Cerebellar nuclear complex (tissue), 1 donor: ENCODE measurements at places on chromosomes 16 and 17.

DNA sequence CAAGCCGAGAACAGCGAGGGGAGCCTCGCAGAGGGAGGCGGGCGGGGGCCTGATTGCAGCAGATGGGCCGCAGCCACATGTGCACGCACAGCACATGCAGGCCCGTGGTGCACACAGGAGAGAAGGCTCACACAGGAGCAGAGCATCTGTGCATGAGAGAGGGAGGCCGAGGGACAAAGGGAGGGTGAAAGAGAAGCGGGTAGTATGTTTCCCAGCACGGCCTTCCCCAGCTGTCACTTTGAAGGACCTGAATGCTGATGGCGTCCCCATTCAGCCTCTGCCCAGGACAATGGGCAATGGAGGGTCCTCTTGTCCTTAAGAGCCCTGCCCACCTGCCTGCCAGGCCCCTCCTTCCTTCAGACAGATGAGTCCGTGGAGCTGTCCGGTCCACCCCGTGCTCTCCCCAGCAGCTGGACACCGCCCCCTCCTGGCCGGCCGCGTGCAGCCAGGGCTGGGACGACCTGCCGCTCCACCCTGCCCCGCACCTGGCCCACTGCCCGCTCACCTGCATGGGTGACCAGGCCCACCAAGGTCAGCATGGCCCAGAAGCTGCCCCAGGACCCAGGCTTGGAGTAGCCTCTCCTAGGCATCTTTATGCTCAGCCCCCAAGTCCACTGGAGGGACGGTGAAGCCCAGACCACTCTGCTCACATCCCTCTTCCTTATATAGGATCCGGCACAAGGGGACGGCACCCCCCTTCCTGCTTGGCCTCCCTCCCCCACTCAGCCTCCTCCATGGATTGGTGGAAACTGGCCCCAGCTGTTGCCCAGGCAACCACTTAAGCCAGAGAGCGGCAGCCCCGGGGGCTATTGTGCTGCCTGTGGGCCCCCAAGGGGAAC, at the start of gene BTBD17:
Gene BTBD17, minus strand, starts transcription at position 639 of the 839 bp plus-strand sequence. Its CDS starts 49 bp downstream, at position 590.
- no peak for DNase-seq

GRCh38 chr16:86789621-86790051, 211.3 kb downstream of the FOXL1 start:
- no peak for DNase-seq

DNA sequence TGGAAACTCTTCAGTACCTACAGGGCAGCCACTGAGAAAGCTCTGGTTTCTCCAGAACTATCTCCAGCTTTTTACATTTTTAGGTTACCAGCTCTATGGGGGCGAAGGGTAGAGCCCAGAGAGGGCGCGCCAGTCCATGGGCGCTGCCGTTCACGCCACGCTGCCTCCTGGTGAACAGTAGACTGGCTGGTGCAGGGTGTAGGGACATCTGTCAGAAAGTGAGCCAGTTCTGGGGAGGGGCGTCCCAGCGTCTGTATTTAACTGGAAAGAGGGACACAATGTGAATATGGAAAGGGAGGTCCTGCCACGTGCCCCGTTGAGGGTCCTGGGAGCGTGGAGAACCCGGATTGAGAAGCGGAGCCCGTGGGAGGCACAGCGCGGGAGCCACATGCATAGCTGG, 16.4 kb upstream of the CLEC18A start:
- no peak for DNase-seq

- no peak for DNase-seq
These were observed 146.1 kb downstream of the IRF8 start for GRCh38 chr16:86044881-86045590.

DNA sequence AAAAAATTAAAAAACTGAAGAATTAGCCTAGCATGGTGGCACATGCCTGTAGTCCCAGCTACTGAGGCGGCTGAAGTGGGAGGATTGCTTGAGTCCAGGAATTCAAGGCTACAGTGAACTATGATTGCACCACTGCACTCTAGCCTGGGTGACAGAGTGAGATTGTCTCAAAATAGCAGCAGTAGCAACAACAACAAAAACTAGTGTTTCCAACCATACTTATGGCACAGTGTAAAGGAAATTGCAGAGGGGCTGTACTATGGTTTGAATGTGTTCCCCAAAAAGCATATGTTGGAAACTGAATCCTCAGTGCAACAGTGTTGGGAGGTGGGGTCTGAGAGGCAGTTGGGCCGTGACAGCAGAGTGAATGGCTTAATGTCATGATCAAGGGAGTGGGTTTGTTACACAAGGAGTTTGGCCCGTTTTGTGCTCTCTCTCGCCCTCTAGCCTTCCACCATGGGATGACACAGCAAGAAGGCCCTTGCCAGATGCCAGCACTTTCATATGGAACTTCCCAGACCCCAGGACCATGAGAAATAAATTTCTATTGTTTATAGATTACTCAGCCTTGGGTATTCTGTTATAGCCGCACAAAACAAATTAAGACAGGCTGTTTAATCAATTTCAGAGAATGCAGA, 70.0 kb downstream of the PGS1 start:
- DNase-seq: no peak

GRCh38 chr17:60554377-60554788, 28.3 kb upstream of the APPBP2 start:
- DNase-seq: no peak

DNA sequence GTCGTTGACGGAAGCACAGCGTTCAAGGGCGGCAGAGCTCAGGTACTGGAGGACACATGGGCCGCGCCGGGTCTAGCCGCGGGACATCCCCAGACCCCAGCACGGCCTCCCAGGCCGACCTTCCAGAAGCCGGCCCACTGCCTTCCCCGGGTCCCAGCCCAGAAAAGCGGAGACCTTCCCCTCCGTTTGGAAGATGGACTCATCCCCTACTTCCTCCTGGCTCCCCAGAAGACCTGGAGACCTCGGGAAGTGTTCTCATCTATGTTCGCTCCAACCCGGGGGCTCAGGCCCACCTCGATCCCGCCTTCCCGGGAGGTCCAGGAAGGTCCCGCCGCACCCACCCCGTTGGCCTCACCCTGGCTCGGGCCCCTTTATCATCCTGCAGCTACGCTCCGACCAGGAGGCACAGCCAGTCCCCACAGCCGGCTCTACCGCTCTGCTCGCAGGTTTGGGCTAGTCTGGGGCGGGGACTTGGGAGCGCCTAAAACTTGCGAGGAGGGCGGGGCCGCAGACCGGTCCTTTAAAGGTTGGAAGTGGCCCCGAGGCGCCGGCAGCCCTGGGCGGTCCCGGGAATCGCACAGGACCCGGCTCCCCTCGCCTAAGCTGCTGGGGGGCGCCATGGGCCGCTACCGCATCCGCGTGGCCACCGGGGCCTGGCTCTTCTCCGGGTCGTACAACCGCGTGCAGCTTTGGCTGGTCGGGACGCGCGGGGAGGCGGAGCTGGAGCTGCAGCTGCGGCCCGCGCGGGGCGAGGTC, at the start of gene ALOX12:
Gene ALOX12, plus strand, starts transcription at position 550 of the 756 bp plus-strand sequence. Its CDS starts 69 bp downstream, at position 619.
- no peak for DNase-seq

- DNase-seq: no peak
These were observed 126.3 kb downstream of the ZFHX3 start for GRCh38 chr16:72921620-72922019.

- no peak for DNase-seq
These were observed 14.5 kb downstream of the TRAF7 start for GRCh38 chr16:2170080-2170479.

DNA sequence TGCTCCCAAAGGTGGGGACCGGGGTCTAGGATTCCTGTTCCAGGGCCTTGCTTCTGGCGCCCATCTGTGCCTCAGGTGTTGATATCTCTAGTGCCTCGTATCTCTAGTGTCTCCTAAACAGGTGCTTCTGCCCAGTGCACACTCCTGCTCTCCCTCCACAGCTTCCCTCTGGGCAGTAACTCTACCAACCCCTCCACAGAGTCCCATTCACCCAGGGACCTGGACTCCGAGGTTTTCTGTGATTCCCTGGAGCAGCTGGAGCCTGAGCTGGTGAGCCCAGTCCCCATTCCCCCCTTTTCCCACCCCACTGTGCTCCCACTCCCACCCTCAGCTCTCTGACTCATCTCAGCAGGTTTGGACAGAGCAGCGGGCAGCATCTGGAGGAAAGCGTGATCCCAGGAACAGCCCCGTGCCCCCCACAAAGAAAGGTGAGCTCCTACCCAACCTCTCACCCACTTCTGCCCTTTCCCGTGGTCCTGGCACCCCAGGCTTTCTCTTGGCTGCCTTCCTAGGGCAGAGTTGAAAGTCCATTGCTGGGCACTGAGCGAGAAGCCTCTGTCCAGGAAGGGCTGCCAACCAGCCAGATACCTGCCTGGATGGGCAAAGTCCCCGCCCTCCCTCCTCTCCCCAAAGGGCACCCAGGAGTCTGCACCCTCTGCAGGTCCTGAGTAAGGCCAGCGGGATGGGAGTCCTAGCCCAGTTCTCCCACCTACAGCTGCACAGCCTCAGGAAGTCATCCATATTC, 2.2 kb downstream of the ACBD4 start:
- no peak for DNase-seq

DNA sequence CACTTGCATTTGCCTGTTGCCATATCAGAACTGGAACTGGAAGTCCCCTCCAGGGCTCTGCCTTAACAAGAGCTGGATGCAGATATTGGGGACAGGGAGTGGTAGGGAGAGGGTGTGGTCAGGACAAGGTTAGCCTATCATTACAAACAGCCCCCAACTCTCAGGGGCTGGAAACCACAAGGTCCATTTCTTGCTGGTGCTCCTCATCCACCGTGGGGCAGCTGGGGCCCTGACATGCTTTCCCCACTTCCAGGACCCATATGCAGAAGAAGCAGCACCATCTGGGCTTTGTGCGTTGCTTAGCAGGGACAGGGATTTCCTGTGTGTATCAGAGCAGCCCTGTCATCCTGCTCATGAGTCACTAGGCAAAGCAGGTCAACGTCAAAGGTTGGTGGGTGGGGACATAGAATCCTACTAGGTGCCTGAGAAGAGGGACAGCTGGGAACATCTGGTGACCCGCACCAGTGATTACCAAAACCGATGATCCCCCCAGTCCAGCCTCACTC, 26.9 kb downstream of the RGS9 start:
- DNase-seq: no peak

GRCh38 chr17:48054238-48055185, 6.4 kb downstream of the NFE2L1 start:
- peak; percentile 71 for DNase-seq

DNA sequence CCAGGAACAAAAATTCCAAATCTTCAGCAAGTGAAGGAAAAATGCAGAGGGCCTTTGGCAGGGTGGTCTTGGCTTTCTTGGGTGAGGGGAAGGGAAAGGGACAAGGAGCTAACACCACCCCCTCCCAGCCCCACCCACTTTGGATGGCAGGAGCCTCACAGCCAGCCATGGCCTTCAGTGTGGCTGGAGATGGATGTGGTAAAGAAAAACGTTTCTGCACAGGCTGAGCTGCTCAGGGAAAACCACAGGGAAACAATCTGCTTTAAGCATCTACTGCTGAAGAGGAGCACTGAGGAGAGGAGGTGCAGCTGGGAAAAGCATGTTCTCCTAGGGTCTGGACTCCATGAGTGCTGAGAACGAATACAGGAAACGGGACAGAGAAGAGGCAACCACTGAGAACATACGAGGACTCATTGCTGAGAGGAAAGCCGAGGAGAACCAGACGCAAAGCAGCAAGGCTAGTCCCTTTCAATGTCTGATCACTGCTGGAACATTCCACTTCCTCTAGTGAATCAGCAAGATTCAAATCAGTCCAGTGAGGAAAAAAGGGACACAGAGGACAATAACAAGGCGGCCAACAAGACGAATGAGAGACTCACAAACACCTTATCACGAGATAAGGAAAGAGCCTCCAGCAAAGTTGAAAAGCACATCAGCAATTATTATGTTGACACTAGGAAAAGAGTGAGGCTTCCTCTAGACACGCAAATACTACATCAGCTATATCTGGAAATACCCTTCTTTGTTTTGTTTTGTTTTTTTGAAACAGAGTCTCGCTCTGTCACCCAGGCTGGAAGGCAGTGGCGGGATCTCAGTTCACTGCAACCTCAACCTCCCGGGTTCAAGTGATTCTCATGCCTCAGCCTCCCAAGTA, 41.7 kb downstream of the ZZEF1 start:
- no peak for DNase-seq

- no peak for DNase-seq
These were observed 17.3 kb upstream of the CAPN15 start for GRCh38 chr16:510066-510825.

DNA sequence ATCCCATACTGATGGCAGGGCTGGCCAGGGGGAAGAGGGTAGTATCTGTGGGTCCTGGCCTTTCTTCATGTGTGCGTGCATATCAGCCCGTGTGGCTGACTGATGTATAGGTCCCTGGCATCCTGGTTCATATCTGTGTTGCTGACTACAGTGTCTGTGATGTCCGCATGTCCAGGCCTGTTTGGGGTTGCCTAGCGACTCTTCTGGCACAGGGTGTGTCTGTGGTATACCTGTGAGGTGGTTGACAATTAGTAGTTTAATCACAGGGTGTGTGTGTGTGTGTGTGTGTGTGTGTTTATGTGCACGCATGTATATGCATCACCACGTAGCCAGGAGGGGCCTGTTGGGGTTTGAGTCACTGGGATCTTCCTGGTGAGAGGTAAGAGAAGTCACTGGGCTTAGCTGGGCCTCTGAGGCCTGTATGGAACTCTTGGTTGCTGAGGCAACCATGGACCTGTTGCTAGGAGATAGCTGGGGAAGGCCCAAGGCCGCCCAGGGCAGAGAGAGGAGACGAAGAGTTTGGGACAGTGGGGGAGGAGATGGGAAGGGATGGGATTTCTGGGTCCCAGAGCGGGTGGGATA, 603 bp upstream of the TMEM95 start:
- no peak for DNase-seq

DNA sequence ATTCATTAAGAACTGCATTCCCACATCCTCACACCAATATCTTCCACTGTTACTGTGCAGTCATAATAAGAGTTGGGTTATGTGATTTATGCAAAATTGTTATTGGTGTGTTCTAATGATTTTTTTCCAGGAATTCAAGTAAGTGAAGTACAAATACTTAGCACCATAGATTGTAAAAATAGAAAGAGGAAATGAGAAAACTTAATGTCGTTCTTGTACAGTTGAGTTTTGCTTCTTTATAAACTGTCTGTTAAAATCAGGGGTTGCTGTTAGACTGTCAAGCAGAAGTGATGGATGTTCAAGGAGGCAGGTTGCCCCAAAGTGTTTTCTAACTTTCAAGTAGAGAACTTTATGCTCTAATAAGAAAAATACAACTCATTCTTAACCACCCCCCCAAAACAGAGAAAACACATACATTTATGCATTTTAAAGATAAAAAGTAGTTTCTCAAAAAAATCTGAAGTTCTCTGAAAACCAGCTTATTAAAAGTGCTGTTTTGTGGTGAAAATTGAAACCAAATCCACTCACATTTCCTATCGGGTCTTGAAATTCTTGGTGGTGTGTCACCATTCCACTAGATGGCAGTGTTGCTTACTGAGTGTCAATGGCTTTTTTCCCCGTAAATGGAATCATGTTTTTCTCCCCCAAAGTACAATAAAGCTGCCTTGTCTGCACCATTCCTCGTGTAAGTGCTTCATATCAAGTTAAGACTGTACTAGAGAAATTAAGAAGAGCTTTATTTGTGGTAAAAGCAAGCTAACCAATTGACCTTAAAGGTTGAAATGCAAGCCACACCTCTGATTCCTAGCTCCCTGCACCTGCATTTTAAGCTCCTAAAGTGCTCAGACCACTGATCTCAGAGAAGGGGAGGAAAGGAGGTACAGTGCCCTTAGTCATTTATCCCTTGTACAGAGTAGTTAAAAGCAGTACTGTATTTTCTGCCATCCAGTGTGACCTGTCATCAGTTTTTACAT, 4.7 kb upstream of the IGSF6 start:
- DNase-seq: peak; percentile 31

- no peak for DNase-seq
These were observed 5.8 kb downstream of the ZNF689 start for GRCh38 chr16:30604316-30604947.

GRCh38 chr17:61533797-61534196, 57.2 kb downstream of the NACA2 start:
- DNase-seq: no peak
